Activated CD8-positive, alpha-beta T cell treated with anti-CD3 and anti-CD28 coated beads, Interleukin-2, amount 10 ng/mL, durations not matched to agents 7 days and 5 days (primary cell): ENCODE measurements at places on chromosomes 5 and 9. TPM values are rescaled to one million over a fixed set of nuclear protein-coding genes. Genes with fewer than 3 reads are reported as not detected.

DNA sequence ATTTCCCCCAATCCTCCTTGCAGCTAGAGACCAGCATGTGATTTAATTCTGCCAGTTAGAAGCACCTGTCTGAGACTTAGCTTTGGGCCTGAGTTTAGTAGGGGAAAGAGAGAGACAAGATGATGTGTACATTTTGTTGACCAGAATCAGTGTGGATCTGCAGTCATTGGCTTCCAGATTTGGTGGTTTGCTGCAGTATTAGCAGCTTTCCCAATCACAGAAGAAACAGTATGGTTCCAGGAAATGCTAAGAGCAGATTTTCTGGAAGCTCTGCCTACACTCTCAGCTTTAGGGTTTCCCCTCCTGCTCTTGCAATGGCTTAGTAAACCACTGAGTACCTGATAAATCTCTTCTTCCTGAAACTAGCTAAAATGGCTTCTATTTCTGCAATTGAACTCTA lies 48.8 kb upstream of the FREM1 start:
- no peaks in the 10 kb centered on the region for H3K27me3 ChIP-seq
- peaks cover 12% of the 10 kb centered on the region for H3K4me1 ChIP-seq
- H3K27ac ChIP-seq = no peak overlapping the region

- no peak overlapping the region for H3K27ac ChIP-seq
- H3K4me3 ChIP-seq = no peak overlapping the region
- no peak for DNase-seq
- H3K27me3 ChIP-seq = no peaks in the 10 kb centered on the region
- no peaks in the 10 kb centered on the region for H3K36me3 ChIP-seq
These were observed 686.7 kb downstream of the ISL1 start for GRCh38 chr5:52069997-52070396.

GRCh38 chr5:96856371-96856770 lies 19.9 kb upstream of the ERAP2 start:
- no peak for DNase-seq
- no peak overlapping the region for H3K4me3 ChIP-seq
- peaks cover 7% of the 10 kb centered on the region for H3K27me3 ChIP-seq
- no peaks in the 10 kb centered on the region for H3K36me3 ChIP-seq

DNA sequence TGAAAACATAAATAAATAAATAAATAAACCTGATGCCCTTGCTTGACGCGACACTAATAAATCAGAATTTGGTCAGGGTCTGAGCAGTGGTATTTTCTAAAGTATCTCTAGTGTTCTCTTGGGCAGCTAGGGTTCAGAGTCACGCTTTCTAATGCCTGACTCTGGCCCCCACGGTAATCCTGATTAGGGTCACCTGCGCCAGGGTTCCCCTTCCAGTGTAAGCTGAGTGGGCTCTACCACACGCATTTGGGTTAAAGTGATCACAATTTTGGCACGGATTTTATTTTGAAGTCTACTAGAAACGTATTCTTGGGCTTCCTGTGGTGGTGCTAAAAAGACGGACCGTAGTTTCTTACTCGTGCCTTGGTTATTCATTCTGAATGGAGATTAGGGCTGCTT lies 651 bp downstream of the TTC1 start:
- H3K27me3 ChIP-seq = no peaks in the 10 kb centered on the region
- peak overlapping the region; percentile 97 for H3K27ac ChIP-seq
- H3K4me3 ChIP-seq = peak overlapping the region; percentile 94
- H3K4me1 ChIP-seq = peaks cover 22% of the 10 kb centered on the region
- no peak for DNase-seq
- H3K36me3 ChIP-seq = peaks cover 21% of the 10 kb centered on the region

DNA sequence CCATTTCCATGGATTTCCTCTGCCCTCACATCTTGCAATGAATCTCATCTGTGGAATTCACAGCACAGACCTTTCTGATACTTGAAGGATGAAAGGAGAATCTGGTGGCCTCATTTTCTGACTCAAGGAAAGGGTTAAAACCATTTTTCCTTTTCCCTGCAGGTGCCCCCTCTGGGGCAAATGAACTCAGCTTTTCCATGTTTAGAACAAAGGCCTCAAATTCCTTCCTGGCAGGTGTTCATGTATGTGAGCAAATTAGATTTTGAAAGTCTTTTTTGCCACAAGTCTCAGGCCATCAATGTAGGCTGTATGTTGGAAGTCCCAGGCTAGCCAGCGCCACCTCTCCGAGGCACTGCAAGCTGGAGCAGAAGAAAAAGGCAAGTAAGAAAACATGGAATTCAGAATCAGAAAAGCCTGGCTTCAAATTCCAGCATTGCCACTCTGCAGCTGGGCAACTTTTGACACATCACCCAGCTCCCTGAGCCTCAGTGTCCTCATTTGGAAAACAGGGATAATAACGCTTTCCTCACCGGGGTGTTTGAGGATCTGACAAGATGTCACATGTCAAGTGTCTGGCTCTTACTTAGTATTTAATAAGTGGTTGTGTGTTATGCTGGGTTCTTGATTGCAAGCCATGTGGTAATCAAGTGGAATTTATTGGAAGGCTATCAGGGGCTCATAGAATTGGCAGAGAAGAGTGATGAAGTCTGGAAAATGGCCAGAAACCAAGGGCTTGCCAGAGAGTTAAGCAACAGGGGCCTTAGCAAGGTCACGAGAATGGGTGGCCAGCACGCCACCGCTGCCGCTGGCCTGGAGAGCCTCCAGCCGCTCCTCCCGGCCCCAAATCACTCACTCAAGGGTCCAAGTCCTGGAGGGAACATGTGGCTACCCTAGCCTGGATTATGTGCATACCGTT lies 48.4 kb upstream of the SMIM23 start:
- no peak overlapping the region for H3K4me3 ChIP-seq
- no peaks in the 10 kb centered on the region for H3K4me1 ChIP-seq
- H3K36me3 ChIP-seq = no peaks in the 10 kb centered on the region
- no peak overlapping the region for H3K27ac ChIP-seq
- DNase-seq = no peak

DNA sequence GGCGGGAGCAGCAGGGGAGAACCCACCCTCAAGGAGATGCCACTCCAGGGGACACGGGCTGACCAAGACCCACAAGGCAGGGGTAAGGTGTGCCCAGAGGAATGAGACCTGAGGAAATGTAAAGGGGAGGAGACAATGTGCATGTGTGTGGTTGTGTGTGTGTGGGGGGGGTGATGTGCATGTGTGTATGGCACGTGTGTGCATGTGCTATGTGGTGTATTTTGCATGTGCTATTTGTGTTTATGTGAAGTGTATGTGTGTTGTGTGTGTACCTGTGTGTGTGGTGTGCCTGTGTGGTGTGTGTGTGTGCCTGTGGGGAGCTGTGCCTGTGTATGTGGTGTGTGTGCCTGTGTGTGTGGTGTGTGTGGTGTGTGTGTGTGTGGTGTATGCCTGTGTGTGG lies 33.5 kb upstream of the FCN2 start:
- H3K4me1 ChIP-seq = no peaks in the 10 kb centered on the region
- no peak overlapping the region for H3K4me3 ChIP-seq
- no peaks in the 10 kb centered on the region for H3K36me3 ChIP-seq

DNA sequence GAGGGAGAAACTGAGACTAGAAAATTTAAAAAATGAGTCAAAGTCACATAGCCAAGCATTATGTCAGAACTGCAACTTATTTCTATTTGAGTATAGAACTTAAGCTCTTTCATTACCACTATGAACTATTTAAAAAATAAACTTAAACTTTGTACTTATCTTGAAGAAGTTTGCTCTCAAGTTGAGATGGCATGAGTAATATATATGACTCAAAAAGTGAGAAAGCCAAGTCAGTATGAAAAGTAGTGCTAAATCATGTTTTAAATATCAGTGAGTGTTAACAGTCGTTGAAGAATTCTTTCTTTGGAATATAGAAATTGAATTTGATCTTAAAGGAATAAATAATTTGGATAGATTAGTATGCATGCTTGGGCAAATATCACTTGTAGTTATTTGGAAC lies 36.3 kb upstream of the CDH10 start:
- no peaks in the 10 kb centered on the region for H3K4me1 ChIP-seq
- no peak overlapping the region for H3K4me3 ChIP-seq
- H3K27ac ChIP-seq = no peak overlapping the region
- H3K27me3 ChIP-seq = no peaks in the 10 kb centered on the region
- no peaks in the 10 kb centered on the region for H3K36me3 ChIP-seq

DNA sequence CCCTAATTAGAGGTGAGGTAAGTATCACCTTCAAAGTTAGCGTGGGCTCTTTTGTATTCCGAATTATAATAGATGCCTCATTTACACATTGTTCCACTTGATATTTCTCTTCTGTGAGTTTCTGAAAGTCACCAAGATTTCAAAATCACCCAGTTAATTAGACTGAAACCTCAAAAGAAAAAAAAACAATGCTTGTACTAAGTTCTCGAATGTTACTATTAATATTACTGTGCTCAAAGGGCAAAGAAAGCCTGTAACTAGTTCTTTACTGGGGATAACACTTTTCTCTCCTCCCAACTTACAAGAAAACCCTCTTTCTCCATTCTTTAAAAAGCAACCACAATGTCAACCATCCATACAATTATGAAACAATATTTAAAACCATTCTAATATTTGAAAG lies 98.5 kb downstream of the STRBP start:
- no peaks in the 10 kb centered on the region for H3K36me3 ChIP-seq
- H3K4me1 ChIP-seq = peaks cover under 1% of the 10 kb centered on the region
- DNase-seq = no peak
- H3K4me3 ChIP-seq = no peak overlapping the region
- no peaks in the 10 kb centered on the region for H3K27me3 ChIP-seq
- no peak overlapping the region for H3K27ac ChIP-seq

DNA sequence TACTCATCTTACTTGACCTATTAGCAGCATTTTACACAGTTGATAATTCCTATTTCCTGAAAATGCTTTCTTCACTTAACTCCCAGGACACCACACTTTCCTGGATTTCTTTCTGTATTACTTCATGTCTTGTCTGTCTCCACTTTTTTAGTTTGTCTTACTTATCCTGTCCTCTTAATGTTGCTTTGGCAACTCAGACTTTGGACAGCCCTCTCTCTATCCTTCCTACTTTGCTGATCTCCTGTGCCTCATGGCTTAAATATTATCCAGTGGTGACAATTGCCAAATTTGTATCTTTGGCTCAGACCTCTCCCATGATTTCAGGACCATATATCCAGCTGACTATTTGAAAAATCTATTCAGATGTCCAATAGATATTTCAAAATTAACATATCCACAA lies 39.8 kb upstream of the NUDT12 start:
- no peaks in the 10 kb centered on the region for H3K4me1 ChIP-seq
- no peaks in the 10 kb centered on the region for H3K36me3 ChIP-seq
- no peaks in the 10 kb centered on the region for H3K27me3 ChIP-seq
- no peak for DNase-seq

DNA sequence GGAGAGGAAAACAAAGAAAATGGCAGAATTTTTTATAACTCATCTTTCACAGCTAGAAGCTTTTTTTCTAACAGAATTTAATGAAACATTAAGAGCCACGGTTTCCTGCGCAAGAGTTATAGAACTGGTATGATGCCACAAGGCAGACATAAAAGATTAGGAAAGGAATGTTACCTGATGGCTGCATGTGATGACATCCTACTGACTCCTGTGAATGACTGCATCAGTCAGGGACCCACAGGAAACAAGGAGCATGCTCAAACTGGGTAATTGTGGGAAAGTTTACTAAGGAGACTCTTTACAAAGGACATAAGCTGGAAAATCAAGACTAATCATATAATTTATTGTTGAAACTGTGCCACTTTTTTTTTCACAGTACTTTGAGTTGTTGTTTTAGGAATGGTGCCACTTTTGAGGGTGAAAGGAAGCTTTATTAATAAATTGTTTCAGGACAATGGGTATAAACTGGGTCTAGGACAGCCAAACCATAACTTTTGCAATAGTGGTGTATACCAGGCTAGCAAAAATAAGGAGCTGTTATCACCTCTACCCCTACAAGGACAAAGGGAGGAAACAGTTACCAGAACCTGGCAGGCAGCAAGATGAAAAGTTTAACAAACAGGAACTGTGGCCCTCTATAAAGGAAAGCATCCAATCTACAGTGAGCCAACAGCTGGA lies 5.1 kb upstream of the TSLP start:
- H3K36me3 ChIP-seq = no peaks in the 10 kb centered on the region
- no peak overlapping the region for H3K27ac ChIP-seq
- H3K27me3 ChIP-seq = peaks cover 69% of the 10 kb centered on the region
- H3K4me1 ChIP-seq = peaks cover 7% of the 10 kb centered on the region
- no peak overlapping the region for H3K4me3 ChIP-seq

- no peak overlapping the region for H3K4me3 ChIP-seq
- H3K27me3 ChIP-seq = peaks cover 6% of the 10 kb centered on the region
- no peaks in the 10 kb centered on the region for H3K4me1 ChIP-seq
- H3K27ac ChIP-seq = no peak overlapping the region
These were observed 120.7 kb upstream of the ALDH1B1 start for GRCh38 chr9:38271666-38272241.

- peaks cover 26% of the 10 kb centered on the region for H3K36me3 ChIP-seq
- no peak overlapping the region for H3K4me3 ChIP-seq
- no peaks in the 10 kb centered on the region for H3K4me1 ChIP-seq
- H3K27ac ChIP-seq = no peak overlapping the region
These were observed 260.6 kb downstream of the DENND1A start for GRCh38 chr9:123669346-123669745.

GRCh38 chr9:136722093-136722968 lies 10.0 kb downstream of the DIPK1B start:
- H3K27ac ChIP-seq = no peak overlapping the region
- H3K27me3 ChIP-seq = no peaks in the 10 kb centered on the region
- no peak overlapping the region for H3K4me3 ChIP-seq
- H3K4me1 ChIP-seq = peaks cover 42% of the 10 kb centered on the region
- H3K36me3 ChIP-seq = peaks cover 41% of the 10 kb centered on the region

DNA sequence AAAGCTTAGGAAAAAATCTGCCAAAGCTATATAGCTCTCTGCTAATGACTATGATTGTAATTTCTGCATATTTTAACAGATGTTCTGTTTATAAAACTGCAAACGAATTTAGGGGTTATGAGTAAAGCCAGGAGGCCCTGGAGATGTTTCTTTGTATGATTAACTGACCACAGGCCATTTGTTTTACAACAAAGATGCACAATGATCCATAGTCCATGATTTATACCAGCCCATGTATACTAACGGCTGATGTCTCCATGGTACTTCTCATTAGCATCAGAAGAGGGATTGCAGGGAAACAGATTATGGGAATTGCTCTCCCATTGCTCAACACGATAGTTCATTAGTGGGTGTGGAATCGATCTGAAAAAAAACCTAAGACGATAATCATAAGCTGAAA lies 78.9 kb downstream of the PPP2R2B start:
- peaks cover 19% of the 10 kb centered on the region for H3K4me1 ChIP-seq
- no peak for DNase-seq
- H3K36me3 ChIP-seq = no peaks in the 10 kb centered on the region
- H3K27ac ChIP-seq = no peak overlapping the region
- H3K4me3 ChIP-seq = no peak overlapping the region

GRCh38 chr5:81856948-81857928 lies 106.3 kb upstream of the SSBP2 start:
- H3K36me3 ChIP-seq = no peaks in the 10 kb centered on the region
- H3K27ac ChIP-seq = no peak overlapping the region
- H3K27me3 ChIP-seq = no peaks in the 10 kb centered on the region
- H3K4me3 ChIP-seq = no peak overlapping the region
- DNase-seq = peak; percentile 27

The MYMK gene
- total RNA-seq = not detected

The TTC23L gene
- not detected for total RNA-seq
